Activated CD8-positive, alpha-beta memory T cell treated with anti-CD3 and anti-CD28 coated beads for 1 hour (primary cell): ENCODE measurements at places on chromosomes 5 and 9.

- DNase-seq, result no peak
These were observed 18.9 kb downstream of the AMBP start for GRCh38 chr9:114059047-114059803.

DNA sequence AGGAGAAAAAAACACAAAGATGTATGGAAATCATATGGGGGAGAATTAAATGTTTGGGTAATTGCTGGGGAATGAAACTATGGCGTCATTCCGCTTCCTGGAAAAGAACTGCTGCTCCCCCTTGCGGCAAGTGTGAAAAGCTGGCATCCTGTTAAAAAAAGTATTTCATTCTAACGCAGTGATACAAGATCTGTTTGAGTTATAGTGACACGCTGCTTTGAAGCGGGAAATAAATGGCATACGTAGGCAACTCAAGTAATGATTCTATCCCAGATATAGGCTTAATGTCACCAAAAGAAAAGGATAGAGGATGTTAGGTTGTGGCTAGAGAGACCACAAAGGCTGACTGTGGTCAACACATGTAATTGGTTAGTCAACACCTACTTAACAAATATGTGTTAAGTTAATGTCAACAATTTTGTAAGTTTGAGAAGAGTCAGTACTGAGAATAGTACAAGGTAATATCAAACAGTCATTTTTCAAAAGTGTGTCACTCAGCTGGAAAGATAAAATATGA is 70.2 kb upstream of the ALDH1A1 start:
- DNase-seq, result no peak

- DNase-seq, result no peak
These were observed 273.2 kb downstream of the MAST4 start for GRCh38 chr5:66869347-66869746.

DNA sequence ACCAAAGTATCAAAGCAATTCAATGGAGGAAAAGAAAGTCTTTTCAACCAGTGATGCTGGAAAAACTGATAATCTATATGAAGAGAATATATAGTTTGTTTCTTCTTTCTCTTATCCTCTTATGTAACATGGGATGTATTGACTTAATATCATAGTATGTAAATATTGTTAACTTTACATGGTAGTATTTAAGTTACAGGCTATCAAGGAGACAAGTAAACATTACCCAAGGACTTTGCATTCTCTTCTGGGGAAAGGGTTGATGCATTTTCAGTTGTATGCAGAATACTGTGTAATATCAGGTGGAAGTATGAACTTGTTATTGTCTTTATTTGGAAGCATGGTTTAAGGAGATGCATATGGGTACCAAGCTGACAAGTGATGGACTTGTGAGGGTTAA is 9.1 kb upstream of the ARHGEF37 start:
- DNase-seq, result no peak

- no peak for DNase-seq
These were observed 22.6 kb downstream of the DOCK8 start for GRCh38 chr9:237141-237857.

DNA sequence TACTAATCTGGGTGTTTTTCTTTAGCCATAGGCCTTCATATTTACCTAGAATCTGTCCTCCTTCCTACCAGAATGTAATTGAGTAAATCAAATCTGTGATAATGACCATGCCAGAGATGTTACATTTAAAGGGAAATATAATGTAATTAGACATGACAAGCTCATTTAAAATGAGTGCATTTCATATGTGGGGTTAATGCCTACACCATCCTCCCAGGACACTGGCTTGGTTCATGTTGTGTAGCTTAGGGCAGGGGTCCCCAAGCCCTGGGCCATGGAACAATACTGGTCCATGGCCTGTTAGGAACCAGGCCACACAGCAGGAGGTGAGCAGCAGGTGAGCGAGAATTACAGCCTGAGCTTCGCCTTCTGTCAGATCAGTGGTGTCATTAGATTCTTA is 276.9 kb upstream of the DAP start:
- DNase-seq, result no peak

DNA sequence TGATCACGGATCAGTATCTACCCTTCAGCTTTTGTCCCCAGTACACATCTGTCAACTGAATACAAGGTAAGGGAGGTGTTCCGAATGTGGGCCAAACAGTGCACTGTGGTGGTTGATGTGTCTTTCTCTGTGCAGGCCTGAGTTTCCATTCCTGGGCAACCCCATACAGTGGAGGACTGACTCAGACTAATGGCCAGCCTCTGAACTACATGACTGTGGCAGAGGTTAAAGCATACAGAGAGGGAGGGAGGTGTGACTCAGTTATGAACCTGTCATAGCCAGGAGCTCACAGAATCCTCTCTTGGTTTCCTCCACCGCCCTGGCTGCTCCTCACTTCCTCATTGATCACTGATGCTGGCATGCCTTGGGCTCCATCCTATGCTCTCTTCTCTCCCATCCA is 136.4 kb upstream of the TAS2R1 start:
- DNase-seq, result no peak

DNA sequence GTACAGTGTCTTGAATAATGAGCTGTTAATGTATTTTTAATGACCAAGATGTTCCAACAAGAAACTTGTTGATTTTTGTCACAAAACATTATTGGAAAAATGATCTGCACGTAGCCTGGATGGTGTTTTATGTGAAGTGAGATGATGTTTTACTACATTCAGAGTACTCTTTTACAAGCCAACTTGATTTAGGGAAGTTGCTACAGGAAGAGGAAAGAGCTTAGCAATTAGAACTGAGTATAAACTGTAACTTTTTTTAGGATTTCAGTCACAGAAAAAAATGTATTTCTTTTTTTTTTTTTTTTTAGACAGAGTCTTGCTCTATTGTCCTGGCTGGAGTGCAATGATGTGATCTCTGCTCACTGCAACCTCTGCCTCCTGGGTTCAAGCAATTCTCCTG is 113.6 kb upstream of the ADRA1B start:
- no peak for DNase-seq

DNA sequence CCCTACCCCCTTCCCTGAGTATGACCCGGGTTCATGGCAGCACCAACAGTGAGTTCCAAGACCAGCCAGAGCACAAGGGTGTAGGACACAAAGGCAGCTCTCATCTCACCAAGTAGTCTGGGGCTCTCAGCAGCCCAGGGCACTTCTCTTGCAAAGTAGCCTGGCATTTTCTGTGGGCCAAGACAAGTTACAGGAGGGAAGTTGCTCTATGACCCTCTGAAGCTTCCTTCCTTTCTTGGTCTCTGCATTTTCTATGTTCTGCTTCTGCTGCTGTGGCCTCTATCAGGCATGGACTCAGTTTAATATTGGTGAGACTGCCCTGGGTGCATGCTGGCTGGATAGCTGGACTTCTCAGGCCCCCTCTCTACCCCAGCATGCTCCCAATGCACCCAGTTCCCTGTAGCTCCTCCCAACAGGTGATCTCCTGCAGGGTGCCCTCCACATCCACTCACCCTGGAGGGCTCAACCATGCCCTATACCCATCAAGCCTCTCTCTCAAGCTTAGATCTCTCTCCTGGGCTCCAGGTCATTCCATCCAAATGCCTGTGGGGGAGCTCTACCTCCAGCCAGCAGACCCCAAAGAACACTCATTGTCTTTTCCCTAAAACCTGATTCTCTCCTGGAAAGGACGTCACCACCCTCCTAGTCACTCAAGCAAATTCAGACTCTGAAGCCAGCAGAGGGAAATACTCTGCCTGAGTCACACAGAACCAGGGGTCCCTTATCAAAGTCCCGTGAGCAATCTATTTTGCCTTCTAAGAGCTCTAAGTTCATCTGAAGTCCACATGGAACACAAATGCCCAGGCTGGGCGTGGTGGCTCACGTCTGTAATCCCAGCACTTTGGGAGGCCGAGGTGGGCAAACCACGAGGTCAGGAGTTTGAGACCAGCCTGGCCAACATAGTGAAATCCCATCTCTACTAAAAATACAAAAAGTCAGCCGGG is 13.8 kb downstream of the TBC1D2 start:
- DNase-seq, result no peak

DNA sequence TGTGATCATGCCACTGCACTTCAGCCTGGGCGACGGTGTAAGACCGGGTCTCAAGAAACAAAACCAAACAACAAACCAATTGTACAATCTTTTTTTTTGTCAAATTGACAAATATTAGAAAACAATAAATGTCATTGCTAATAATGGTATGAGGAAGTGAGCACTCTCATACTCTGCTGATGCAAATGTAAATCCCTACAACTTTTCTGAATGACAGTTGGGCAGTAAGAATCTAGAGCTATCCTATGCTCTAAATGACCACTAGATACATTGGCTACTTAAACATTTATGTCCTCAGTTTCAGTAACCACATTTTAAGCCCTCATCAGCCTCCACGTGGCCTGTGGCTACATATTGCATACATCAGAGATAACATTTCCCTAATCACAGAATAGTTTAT is 256.2 kb downstream of the FER start:
- DNase-seq, result no peak

DNA sequence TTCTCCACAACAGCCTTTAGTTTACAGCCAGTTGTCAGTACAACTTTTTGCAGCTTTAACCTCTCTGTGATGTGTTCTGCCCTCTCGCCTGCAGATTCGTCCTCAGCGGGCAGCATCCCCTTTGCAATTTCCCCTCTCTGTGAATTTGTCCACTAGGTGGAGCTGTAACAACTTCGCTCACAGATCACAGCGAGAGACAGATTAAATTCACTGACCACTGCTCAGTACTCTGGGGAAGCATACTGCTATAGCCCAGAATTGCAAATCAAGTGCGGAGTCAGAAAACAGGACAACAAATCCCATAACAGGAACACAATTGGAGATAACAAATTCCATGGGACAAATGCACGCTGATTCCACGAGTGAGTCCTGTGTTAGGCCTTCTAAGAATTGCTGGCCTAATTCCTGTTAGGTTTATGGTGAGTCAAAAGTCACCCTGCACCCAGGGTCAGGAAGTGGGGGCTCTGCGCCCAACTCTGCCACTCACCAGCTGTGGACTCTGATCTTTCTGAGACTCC is 2124.9 kb downstream of the MAT2B start:
- no peak for DNase-seq

DNA sequence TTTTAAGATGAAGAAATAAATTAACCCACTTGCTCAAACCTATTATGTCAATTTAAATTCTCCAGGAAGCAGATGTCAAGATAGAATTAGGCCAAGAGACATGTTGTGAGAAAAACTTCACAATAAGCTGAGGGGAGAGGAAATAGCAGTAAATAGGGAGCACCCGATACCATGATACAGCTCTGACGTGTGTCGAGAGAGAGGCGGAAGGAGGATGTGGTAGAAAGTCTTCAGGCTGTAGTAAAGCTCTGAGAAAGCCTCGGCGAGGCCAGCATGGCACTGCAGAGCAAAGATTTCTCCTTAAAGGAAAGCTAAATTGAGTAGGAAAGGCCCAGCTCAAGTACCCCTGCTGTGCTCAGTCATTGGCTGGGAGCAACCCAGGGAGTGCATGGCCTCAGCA is 6.0 kb upstream of the PUM3 start:
- DNase-seq, result no peak

DNA sequence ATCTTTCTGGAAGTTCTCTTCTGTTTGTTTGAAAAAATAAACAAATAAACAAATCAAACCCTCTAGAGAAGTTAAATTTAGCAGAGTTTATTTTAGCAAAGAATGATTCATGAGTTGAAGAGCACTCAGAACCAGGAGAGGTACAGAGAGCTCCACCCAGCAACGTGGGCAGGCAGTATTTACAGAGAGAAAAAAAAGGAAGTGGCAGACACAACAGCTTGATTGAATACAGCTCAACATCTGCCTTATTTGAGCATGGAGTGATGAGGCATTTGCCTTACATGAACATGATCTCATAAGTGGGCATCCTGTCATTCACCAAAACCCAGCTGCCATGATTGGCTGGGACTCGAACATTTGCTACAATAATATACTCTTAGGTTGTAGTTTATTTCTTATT is 381.6 kb upstream of the ADAMTS16 start:
- DNase-seq, result no peak

DNA sequence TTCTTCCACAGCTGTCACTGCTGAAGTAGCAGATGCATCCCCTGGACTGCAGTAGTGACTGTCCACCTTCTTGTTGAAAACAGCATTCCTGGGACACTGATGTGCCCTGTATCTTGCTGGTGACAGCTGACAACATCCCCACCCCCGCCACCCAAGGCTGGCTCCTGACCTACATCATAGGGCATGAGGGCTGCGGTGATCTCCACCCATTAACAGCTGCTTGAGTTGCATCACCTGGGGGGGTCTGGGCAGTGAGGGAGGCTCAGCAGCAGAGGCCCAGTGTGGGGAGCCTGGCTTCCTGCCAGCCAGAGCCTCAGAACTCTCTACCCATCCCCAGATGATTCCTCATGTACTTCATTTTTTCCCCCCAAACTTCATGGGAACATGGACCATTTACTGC is 4.1 kb downstream of the PRUNE2 start:
- DNase-seq, result no peak

DNA sequence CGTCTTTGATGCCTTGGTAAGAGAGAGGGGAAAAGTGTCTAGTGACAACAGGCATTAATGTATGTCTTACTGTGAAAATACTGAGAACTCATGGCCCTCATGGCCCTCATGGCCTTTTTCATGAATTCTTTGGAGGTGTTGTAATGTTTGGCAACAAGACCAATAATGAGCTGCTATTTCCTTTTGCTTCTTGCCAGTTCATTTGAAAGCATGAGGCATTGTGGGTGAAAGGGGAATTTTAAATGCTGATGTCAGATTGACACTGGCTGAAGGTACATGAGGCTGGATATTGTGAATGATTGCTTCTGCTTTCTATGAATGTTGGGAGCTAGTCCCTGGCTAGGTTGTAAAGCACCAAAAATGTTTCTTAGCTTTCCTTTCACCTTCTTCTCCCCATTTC is 79.2 kb downstream of the DOCK2 start:
- DNase-seq, result no peak

DNA sequence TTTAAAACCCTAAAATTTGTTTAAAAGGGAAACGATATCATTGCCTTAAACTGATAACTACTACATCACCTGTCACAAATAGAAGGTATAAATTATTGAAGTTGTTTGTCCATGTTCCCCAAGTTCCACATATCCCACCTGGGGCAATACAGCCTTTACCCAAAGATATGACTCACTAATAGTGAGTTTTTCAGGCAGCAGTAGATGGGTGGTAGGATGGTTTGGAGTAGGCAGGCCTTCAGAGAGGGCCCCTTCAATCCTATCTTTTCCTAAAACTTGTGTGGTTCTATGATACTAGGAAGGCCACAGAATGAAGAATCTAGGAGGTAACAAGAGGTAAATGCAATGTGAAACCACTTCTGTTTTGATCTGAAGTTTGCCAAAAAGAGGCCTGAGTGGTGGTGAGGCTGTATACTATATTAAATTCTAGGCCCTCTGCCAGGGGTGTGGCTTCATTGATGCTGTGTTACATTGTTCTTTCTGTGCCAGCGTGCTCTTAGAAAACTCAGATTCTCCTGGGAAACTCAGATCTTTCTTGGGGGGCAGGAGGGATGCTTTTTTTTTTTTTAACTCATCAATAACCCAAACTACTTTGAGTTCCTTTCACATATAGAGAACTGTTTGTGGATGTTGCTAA is 7.2 kb downstream of the CYSTM1 start:
- no peak for DNase-seq

- DNase-seq, result no peak
These were observed 18.3 kb upstream of the TNFSF15 start for GRCh38 chr9:114824110-114824509.
